ENCODE measurements at places on chromosomes 13 and 19.

GRCh38 chr13:113742000-113742441, 17.0 kb upstream of the TMEM255B start:
- peak; percentile 64 for DNase-seq

- peak; percentile 52 for DNase-seq
Measured at GRCh38 chr19:42143341-42144234, 11.3 kb upstream of the POU2F2 start.

DNA sequence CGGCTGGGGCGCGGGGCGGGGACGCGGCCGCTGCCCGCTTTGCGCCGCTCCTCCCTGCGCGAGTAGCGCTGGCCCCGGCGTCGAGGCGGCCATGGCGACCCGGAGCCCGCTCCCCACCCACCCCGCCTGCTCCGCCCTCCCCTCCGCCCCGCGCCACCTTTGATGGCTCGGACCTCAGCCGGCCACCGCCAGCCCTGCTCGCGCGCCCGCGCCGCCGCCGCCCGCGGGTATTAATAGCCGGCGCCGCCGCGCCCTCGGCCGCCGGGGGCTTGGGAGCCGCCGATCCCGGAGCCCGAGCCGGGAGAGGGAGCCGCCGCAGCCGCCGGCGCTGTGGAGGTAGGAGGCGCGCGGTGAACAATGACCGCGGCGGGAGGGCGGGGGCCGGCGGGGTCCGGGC, 261 bp downstream of the FARP1 start:
- DNase-seq = no peak

DNA sequence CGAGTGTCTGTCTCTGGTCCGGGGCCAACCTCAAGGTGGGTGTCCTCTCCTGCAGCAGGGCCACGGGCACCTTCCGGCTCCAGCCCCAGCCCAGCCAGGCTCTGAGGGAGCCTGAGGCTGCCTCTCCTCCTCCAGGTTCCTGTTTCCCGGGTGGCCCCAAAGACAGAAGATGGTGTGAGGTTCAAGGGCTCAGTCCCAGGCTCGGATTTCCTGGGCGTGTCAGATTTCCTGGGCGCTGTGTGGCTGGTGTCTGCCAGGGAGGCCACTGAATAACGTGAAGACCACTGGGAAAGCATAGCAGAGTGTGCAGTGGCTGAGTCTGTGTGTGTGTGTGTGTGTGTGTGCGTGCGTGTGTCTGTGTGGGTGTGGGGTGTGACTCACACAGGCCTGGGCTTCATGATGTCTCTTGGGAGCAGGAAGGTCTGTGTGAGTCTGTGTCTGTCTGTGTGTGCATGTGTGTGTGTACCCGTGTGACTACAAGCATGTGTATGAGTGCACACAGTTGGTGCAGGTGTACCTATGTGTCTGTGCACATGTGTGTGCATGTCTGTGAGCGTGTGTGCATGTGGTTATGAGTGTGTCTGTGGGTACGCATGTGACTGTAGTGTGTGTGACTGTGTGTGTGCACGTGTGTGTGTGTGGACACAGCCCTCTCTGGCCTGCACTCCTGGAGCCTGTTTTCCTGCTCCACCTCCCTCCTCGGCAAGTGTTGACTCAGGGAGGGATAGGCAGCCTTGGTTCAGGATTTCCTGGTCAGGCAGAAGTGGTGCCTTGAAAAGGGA, 28.3 kb downstream of the CEBPA start:
- peak; percentile 90 for DNase-seq

DNA sequence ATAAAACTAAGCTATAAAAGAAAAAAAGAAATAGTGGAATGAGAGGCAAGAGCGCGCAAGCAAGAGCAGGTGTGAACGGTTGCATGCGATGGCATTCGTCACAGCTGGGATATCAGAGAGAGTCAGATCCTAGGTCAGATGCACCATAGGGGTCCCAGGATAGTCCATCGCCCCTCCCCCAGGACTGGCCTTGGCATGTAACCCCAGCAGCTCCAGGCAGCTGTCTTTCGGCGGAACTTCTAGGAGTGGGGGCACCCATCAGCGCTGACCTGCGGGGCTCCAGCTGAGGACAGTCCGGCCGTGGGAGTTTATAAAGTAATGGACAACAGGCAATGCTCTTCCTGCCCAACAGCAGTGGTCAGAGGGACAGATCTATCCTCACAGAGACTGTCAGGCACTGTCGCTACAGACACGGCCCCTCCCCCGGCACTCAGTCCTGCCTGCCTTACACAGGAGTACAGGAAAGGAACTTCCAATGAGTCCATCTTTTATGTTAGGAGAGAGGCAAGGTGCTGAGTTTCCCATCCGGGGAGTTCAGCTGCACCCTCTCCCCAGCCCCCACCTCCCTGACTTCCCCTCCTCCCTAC, 1.4 kb downstream of the SIAH3 start:
- no peak for DNase-seq

GRCh38 chr13:64075543-64076271, 2660.1 kb upstream of the PCDH20 start:
- DNase-seq = no peak

- DNase-seq = peak; percentile 56
Measured at GRCh38 chr19:45161738-45162607, 1.2 kb upstream of the NKPD1 start.

DNA sequence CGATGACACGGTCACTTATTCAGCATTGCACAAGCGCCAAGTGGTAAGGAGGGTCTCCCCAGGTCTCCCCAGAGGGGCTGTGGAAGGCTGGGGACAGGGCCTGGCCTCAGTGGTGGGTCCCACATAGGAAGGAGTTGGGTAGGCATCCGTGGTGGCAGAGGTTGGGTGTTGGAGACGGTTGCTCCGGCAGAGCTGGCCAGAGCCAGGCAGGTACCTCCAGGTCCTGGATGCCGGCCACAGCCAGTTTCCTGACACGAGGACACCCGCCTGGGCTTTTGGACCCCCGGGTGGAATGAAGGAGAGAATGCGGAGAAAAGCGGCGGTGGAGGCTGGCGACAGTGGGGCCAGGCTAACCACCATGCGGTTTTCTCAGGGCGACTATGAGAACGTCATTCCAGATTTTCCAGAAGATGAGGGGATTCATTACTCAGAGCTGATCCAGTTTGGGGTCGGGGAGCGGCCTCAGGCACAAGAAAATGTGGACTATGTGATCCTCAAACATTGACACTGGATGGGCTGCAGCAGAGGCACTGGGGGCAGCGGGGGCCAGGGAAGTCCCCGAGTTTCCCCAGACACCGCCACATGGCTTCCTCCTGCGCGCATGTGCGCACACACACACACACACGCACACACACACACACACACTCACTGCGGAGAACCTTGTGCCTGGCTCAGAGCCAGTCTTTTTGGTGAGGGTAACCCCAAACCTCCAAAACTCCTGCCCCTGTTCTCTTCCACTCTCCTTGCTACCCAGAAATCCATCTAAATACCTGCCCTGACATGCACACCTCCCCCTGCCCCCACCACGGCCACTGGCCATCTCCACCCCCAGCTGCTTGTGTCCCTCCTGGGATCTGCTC, 1.3 kb upstream of the FFAR1 start:
- no peak for DNase-seq

- no peak for DNase-seq
Measured at GRCh38 chr13:60494296-60494695, 97.3 kb downstream of the TDRD3 start.

GRCh38 chr13:68713394-68713793, 1394.2 kb upstream of the ATXN8OS start:
- no peak for DNase-seq

DNA sequence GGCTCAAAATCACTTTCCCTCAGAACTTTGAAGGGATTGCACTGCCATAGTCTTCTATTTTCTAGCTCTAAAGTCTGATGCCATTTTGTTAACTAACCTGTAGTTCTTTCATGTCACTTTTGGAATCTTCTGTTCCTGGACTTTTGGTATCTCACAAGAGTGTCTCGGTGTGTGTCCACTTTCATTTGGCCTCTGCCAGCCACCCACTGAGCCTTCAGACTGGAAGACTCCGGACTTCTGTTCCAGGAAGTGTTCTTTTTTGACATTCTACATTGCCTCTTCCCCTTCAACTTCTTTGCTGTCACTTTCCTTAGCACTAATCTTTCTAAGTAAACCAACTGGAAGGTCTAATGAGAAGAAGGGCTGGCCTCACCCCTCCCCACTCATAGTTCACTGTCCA, 25.0 kb upstream of the LAMP1 start:
- no peak for DNase-seq

DNA sequence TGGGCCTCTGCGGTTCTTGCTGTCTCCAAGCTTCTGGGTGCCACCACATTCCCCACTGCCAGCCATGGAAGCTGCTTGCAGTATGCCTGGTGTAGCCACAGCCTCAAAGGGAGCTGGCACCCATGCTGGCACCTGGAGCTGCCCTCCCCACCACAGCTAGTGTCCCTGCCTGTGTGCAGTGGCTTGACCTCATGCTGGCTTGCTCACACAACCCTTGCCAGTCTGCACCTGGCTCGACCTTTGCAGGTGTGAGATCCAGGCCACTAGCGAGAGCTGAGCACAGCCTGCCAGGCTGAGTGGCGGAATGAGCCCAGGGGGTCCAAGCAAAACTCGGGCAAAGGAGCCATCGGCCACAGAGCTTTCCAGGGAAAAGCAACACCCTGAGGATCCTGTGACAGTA, 236.7 kb upstream of the CSNK1A1L start:
- DNase-seq = no peak

GRCh38 chr19:33323093-33323820, 20.9 kb upstream of the CEBPA start:
- no peak for DNase-seq

DNA sequence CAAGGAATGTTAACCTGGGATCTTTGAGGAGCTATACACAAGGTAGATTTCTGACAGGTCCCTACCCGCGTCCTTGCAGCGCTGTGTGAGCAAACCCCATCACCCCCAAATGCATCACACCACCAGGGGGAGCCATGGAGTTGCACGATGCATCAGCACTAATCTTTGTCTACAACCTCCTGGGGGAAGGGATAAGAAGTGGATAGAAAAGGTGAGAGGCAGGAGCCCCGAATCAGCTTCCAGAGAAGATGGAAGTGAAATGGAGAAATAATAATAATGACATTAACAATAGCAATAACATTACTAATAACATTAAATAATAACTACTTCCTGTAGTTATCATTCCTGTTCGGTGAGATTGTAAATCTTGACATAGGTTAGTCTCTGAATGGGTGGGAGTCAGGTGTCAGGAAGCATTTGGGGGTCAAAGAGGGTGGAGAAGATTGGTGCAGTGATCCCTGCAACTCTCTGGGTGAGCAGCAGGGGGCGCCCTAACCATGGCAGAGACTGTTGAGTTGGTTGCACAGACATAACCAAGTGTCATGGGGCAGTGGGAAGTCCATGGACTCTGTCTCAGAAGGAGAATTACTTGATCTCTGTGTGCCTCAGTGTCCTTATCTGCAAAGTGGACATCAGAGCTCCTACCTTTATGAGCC, 16.5 kb downstream of the SIGLEC7 start:
- DNase-seq = peak; percentile 32

- no peak for DNase-seq
Measured at GRCh38 chr13:80740071-80740470, 399.1 kb upstream of the SPRY2 start.

DNA sequence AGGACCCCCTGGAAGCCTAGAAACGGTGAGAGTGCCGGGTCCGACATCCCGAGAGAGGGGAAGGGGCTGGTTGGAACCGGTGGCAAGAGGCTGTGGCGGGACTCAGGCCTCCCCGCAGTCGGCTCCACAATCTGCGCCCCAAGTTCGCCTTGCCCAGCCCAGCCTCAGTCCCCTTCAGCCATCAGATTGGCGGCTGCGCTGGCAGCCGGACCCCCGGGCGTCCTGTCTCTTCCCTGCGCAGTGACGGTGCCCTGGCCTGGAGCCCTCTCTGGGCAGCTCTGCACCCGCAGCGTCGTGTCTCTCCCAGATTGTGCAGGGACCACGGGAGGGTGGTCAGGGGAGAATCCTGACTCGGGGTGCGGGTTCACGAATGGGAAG, 315 bp downstream of the ZNF492 start:
- no peak for DNase-seq

- DNase-seq = no peak
Measured at GRCh38 chr13:111861766-111862366, 205.1 kb upstream of the SOX1 start.

GRCh38 chr19:28612275-28612769, 600.6 kb downstream of the UQCRFS1 start:
- DNase-seq = no peak

DNA sequence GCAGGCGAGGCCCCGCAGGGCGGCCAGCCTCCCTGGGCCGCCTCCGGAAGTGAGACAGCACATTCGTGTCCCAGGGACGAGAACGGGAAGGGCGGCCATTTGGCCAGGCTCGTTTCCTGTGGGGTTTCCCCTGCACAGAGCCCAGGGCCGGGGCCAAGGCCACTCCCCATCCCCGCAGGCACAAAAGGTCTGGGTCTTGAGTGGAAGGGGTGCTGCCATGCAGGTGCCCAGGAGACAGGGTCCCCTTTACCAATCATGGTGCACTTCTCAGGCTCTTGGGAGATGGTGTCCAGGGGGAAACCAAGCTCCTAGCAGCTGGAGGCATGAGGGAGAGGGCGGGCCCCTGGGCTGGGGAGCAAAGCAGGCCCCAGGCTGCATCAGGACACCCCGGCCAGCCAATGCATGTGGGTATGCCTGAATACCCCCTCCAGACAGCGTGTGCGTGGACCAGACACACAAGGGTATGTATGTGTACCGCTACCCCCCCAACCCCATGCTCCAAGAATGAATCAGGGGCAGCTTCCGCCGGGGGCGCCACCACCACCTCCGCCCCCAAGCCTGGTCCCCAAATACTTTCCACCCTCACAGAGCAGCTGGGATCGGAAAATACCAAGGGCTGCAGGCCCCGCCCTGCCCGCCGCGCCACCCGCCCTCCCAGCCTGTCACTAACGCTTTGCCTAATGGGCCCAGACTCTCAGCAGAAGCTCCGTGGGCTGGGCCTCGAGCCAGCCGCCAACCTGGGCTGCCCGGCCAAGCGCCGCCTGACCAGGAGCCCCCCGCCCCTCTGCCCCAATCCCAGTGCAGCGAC, 37.6 kb upstream of the NANOS3 start:
- peak; percentile 93 for DNase-seq

- DNase-seq = peak; percentile 100
Measured at GRCh38 chr19:44741841-44742329, 6.6 kb upstream of the BCL3 start.

DNA sequence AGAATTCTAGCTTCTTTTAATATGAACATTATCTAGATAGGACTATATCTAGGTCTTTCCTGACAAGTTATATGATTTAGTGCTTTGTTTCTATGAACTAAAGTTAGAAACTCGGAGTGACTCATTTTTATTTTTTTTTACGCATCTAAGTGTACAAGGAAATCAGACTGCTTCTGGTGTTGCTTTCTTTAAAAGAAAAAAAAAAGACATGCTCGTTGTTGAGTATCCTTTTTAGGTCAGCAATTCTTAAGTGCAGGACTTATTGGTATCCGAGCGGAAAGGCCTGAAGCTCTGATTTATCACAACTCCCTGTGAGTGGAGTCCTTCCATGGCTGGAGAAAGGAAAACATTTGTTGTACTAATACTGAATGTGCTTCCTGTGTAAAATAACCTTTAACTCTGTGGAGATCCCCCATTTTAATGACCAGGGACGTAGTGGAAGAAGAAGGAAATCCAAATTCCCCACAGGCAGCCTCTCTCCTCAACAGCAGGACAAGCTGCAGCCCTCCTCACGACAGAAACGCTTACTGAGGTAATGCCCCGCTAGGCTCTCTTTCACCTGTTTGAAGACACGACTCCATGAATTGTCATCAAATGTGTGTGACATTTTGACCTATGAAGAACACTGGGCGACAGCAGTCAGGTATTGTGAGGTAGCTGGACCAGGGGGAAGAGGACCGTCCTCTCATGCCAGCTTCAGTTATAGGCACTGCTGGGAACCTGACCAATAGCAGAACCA, 17.9 kb upstream of the POMP start:
- DNase-seq = no peak

Measured in cardiac fibroblast (primary cell).